Heart right ventricle (tissue), 16 donors: ENCODE measurements at places on chromosomes 16 and 17. TPM values are rescaled to one million over a fixed set of nuclear protein-coding genes. Genes with fewer than 3 reads are reported as not detected.

SEBOX gene
- total RNA-seq, result not detected

NDEL1 gene
- 21.2 TPM for total RNA-seq

RUNDC3A gene
- 0.37 TPM for total RNA-seq

PRAC1 gene
- total RNA-seq, result not detected

PIK3R5 gene
- 1.3 TPM for total RNA-seq

DNA sequence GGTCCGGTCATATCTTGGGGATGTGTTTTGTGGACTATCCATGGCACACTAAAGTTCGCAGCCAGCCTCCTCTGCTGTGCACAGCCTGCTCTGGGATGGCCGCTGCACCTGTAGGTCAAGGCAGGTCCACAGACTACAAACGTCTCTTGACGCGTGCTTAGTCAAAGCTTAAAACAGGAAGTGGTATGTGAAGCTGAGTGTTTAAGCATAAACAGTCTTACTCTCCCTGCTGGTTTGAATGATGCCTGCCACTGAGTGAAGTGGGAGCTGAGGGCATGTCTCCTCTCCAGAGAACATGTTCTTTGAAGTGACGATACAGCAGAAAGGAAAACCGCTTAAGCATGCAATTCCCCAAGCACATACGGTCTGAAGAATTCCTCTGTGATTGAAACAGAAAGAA, 365.6 kb downstream of the SLC39A11 start:
- no peaks in the 10 kb centered on the region for H3K4me1 ChIP-seq
- H3K27ac ChIP-seq, result no peak overlapping the region
- H3K36me3 ChIP-seq, result no peaks in the 10 kb centered on the region
- H3K27me3 ChIP-seq, result no peaks in the 10 kb centered on the region
- DNase-seq, result no peak

- no peaks in the 10 kb centered on the region for H3K4me1 ChIP-seq
- H3K36me3 ChIP-seq, result no peaks in the 10 kb centered on the region
- H3K27me3 ChIP-seq, result no peaks in the 10 kb centered on the region
- H3K4me3 ChIP-seq, result no peak overlapping the region
- H3K27ac ChIP-seq, result no peak overlapping the region
- no peak for DNase-seq
These were observed 160.6 kb upstream of the RPL38 start for GRCh38 chr17:74042744-74043486.

GRCh38 chr17:30550512-30551273, 73.5 kb downstream of the GOSR1 start:
- no peaks in the 10 kb centered on the region for H3K4me1 ChIP-seq
- no peaks in the 10 kb centered on the region for H3K36me3 ChIP-seq
- H3K4me3 ChIP-seq, result no peak overlapping the region
- no peak overlapping the region for H3K27ac ChIP-seq

DNA sequence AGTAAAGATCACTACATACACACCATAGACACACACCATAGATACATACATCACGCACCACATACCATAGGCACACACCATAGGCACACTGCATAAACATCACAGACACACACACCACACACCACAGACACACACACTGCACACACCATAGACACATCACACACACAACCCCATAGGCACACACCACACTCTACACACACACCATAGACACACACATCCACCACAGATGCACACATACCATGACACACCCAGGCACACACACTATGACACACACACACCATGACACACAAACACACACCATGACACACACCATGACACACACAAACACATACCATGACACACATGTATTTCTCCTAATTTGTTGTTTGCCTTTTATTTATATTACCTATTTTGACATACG, 14.1 kb downstream of the TBC1D16 start:
- no peak overlapping the region for H3K4me3 ChIP-seq
- H3K27ac ChIP-seq, result no peak overlapping the region
- DNase-seq, result no peak
- no peaks in the 10 kb centered on the region for H3K36me3 ChIP-seq
- peaks cover 11% of the 10 kb centered on the region for H3K4me1 ChIP-seq
- H3K27me3 ChIP-seq, result no peaks in the 10 kb centered on the region

- H3K27ac ChIP-seq, result no peak overlapping the region
- no peaks in the 10 kb centered on the region for H3K4me1 ChIP-seq
- H3K27me3 ChIP-seq, result no peaks in the 10 kb centered on the region
- H3K4me3 ChIP-seq, result no peak overlapping the region
These were observed 14.7 kb upstream of the WNT3 start for GRCh38 chr17:46832945-46833839.

- H3K27ac ChIP-seq, result no peak overlapping the region
- peaks cover 56% of the 10 kb centered on the region for H3K27me3 ChIP-seq
- H3K4me1 ChIP-seq, result no peaks in the 10 kb centered on the region
- DNase-seq, result no peak
- H3K4me3 ChIP-seq, result no peak overlapping the region
These were observed 27.2 kb upstream of the ASGR2 start for GRCh38 chr17:7141824-7142223.

- H3K4me3 ChIP-seq, result no peak overlapping the region
- no peak for DNase-seq
- H3K4me1 ChIP-seq, result peaks cover 16% of the 10 kb centered on the region
- H3K36me3 ChIP-seq, result peaks cover 9% of the 10 kb centered on the region
- H3K27ac ChIP-seq, result no peak overlapping the region
These were observed 127.0 kb downstream of the ABCC1 start for GRCh38 chr16:16076423-16076813.

DNA sequence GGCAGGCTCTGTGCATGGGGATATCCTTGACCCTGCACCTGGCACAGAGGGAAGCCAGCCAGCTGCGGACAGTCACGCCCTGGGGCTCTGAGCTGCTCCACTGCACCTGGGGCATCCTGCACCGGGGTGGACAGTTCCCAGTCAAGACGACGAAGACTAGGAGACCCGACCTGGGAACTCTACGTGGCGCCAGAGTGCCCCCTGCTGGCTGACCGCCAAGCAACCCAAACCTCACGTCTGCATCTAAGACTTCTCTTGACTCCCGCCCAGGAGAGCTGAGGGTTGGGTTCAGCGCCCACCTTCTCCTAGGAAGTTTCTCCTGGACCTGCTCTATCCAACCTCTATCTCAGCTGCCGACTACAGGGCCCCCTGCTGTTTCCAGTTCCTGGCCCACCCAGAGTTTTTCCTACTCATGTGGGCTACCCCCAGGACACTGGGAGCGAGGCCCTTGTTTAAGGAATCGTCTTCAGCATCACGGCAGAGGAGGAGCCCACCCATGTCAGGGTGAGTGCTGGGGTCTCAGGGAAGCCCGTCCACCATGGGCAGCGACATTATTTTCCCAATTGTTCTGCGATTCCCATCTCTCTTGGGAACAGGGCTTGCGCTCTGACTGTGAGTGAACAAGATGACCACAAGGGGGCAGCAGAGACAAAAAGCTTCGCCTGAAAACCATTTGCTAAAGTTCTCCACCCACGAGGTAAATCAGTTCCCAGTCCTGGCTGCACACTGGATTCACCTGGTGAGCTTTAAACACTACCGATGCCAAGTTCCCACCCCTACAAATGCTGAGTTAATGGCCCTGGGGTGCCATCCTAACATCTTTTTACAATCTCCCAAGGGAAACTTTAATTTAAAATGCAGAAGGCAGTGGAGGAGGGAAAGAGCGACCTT, 29.3 kb downstream of the TLE7 start:
- no peak overlapping the region for H3K4me3 ChIP-seq
- peaks cover 5% of the 10 kb centered on the region for H3K4me1 ChIP-seq
- no peak overlapping the region for H3K27ac ChIP-seq
- peak; percentile 29 for DNase-seq

- DNase-seq, result no peak
- no peak overlapping the region for H3K27ac ChIP-seq
- H3K4me1 ChIP-seq, result no peaks in the 10 kb centered on the region
- no peak overlapping the region for H3K4me3 ChIP-seq
- no peaks in the 10 kb centered on the region for H3K36me3 ChIP-seq
- no peaks in the 10 kb centered on the region for H3K27me3 ChIP-seq
These were observed 1183.2 kb downstream of the CDH11 start for GRCh38 chr16:63938661-63939060.

DNA sequence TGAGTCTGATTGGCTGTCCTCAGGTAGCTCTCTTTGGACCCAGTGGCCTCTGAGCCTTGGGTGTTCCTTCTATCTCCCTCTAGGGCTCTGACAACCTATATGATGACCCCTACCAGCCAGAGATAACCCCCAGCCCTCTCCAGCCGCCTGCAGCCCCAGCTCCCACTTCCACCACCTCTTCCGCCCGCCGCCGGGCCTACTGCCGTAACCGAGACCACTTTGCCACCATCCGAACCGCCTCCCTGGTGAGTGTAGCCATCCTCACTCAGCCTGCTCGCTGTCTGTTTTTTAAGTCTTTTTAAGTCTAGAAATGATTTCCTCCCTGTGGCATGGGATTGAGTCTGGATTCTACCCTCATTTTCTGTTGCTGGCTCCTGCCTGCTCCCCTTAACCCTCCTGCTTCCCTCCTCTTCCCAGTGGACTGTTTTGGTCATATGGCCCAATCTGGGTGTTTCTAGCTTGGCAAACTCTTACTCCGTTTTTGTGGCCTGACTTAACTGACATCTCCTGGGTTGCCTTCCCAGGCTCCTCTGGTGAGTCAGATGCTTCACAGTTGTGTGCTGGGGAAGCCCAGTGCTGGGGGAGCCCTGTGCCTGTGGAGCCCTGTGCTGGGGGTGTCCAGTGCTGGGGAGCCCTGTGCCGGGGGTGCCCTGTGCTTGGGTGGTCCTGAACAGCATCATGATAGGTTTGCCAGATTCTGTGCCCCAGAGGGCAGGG, 9.9 kb downstream of the TAOK2 start:
- H3K27ac ChIP-seq, result no peak overlapping the region
- H3K27me3 ChIP-seq, result no peaks in the 10 kb centered on the region
- no peak overlapping the region for H3K4me3 ChIP-seq
- peaks cover 10% of the 10 kb centered on the region for H3K4me1 ChIP-seq
- DNase-seq, result no peak
